ENCODE measurements at places on chromosomes 3 and 15. TPM values are rescaled to one million over a fixed set of nuclear protein-coding genes. Genes with fewer than 3 reads are reported as not detected.

GRCh38 chr15:48191574-48192225 lies at the start of gene CTXN2:
CTXN2 (plus strand) TSS chr15:48191665; CDS start chr15:48201301, 9,636 bp downstream.
- no peak for DNase-seq

The KBTBD8 gene
- 4.3 TPM for total RNA-seq

GRCh38 chr3:23438657-23439056 lies 235.5 kb downstream of the UBE2E2 start:
- DNase-seq = no peak

GRCh38 chr3:38549486-38549885 lies 53.3 kb downstream of the EXOG start:
- DNase-seq = no peak

DNA sequence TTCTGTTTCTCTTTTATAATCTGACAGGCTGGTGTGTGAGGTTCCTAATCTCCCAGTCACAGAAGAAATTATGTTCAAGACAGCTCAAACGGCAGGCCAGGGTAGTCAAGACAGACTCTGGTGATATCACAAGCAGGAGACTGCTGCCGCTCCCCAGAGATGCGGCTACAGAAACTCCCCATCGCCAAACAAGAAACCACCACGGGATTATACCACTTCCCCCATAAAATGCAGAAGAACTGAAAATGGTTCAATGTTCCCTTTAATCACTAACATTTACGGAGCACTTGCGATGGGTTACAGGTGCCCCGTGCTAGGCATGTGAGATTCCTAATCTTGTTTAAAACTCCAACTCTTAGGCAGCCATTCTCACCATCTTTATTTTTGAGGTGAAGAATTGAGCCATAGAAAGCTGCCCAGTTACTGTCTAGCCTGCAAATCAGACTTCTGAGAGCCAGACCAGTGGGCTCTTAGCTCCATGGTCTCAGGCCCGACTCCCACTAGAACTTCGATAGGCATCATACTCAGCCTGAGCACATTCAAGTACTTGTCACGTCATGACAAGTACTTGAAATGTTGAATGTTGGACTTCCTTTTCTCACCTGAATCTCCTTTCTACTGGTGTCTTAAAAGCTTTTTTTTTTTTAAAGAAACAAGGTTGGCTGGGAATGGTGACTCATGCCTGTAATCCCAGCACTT lies 58.4 kb downstream of the TBC1D2B start:
- no peak for DNase-seq

- DNase-seq = no peak
Observed at GRCh38 chr15:90822204-90822955, 46.0 kb upstream of the FURIN start.

GRCh38 chr3:121529308-121529707 lies 16.5 kb downstream of the POLQ start:
- DNase-seq = no peak

The DCLK3 gene
- total RNA-seq = not detected

The CD200 gene
- total RNA-seq = 0.44 TPM

DNA sequence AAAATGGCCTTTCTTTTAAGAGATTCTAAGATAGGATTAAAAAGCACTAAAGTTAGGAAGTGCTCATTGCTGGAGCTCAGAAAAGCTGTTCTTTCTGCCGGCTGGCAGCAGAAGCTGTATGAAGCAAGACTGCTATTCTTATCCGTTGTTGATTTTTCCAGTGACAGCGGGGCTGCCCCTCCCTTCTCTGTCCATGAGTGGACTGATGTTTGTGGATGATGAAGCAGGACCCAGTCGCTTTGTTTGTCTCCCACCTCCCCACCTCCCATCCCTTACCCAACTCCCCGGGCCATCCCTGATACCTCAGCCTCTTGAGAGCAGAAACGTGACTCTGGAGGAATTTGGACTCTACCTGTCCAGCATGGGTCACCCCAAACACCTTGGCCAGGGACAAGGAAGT lies 10.3 kb upstream of the MUSTN1 start:
- DNase-seq = no peak

The LMAN1L gene
- total RNA-seq = not detected

The NPTN gene
- total RNA-seq = 71.0 TPM

The AP3S2 gene
- 39.5 TPM for total RNA-seq

The ACTC1 gene
- total RNA-seq = not detected

The GUCA1C gene
- total RNA-seq = not detected

The AQR gene
- total RNA-seq = 33.1 TPM

- no peak for DNase-seq
Observed at GRCh38 chr15:46622851-46623250, 988.0 kb downstream of the SQOR start.

- no peak for DNase-seq
Observed at GRCh38 chr3:28682121-28682520, 333.5 kb upstream of the AZI2 start.

GRCh38 chr3:183300996-183301562 lies 48.0 kb downstream of the B3GNT5 start:
- DNase-seq = no peak

DNA sequence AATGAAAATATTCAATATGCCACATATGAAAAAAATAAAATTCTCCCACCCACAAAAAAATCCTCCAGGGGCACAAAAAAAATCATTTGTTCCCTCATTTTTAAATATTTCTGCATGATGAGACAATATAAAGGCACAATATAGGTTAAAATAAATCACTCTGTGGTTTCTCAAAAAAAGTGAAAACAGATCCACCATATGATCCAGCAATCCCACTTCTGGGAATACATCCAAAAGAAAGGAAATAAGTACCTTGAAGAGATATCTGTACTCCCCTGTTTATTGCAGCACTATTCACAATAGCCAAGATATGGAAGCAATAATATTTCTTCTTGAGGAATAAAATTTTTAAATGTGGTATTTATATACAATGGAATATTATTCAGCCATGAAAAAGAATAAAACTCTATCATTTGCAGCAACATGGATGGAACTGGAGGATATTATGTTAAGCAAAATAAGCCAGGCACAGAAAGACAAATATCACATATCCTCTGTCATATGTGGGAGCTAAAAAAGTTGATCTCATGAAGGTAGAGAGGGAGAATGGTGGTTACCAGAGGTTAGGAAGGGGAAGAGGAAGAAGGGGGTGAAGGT lies 1.5 kb downstream of the ATP8B4 start:
- no peak for DNase-seq

The GCNT3 gene
- total RNA-seq = not detected

- DNase-seq = peak; percentile 31
Observed at GRCh38 chr3:150528354-150528797, 17.9 kb downstream of the SERP1 start.

The KNG1 gene
- not detected for total RNA-seq

GRCh38 chr3:50819882-50820281 lies 145.2 kb downstream of the DOCK3 start:
- DNase-seq = no peak

- peak; percentile 63 for DNase-seq
Observed at GRCh38 chr3:69420781-69421520, 35.1 kb upstream of the FRMD4B start.

GRCh38 chr3:32391643-32392535 lies at the start of gene CMTM7:
CMTM7 (plus strand) TSS chr3:32391853; CDS start chr3:32391907, 54 bp downstream.
- DNase-seq = peak; percentile 67

The IMPG2 gene
- 0.26 TPM for total RNA-seq

DNA sequence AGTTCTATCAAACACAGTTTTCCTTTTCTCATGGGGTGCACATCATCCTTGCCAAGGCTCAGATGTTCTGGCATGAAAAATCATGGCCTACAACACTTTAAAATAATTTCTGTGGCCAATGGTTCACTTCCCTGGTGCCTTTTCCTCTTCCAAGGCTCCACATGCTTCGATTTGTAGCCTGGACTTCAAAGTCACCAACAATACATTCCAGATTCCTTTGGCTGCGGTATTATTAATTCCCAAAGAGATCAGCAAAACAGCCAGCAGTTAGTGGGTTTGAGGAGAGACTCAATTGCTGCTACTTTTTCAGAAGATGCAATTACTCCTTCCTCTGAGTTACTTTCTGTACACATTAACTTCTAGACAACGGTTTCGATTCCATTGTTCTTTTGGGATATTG lies 80.3 kb upstream of the CCDC80 start:
- no peak for DNase-seq

DNA sequence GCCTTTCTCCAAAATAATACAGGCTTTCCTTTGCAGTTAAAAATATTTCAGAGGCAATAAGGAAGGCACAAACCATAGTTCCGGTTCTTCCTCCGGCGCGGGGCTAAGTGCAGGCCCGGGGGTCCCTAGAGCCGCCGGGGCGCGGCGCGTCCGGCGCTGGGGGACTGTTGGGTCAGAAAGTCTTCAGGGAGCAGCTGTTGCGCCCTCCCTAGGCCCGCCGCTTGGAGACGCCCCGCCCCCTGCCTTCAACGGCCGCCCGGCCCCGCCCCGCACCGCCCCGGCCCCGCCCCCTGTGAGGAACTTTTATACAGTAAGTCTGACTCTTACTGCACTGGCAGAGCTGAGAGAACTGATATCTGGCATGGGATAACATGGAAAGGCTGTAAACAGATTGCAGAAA lies 283.1 kb upstream of the ARL6 start:
- no peak for DNase-seq

- no peak for DNase-seq
Observed at GRCh38 chr15:38195191-38195901, 57.3 kb upstream of the SPRED1 start.

GRCh38 chr15:58521293-58521991 lies 89.7 kb downstream of the LIPC start:
- peak; percentile 35 for DNase-seq

DNA sequence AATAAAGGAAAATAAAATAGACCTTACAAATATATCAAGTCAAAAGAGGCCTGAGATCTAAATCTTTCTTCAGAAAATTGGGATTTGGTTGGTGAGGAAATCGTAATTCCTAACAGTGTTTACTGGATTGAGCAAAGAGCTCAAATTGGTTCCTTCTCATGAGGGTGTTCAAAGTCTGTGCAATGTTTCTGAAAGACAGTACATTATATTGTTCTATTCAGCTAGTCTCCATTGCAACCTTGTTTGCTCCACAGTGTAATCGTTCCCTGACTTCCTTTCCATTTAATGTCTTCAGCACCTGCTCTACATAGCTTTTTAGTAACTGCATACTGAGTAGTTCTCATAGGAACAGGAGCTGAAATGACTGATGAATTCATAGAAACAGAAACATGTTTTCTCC lies 326.8 kb downstream of the SUCLG2 start:
- no peak for DNase-seq

GRCh38 chr3:185912512-185912911 lies 25.3 kb downstream of the TRA2B start:
- no peak for DNase-seq

- DNase-seq = no peak
Observed at GRCh38 chr3:195809291-195809785, 2.4 kb downstream of the MUC4 start.

DNA sequence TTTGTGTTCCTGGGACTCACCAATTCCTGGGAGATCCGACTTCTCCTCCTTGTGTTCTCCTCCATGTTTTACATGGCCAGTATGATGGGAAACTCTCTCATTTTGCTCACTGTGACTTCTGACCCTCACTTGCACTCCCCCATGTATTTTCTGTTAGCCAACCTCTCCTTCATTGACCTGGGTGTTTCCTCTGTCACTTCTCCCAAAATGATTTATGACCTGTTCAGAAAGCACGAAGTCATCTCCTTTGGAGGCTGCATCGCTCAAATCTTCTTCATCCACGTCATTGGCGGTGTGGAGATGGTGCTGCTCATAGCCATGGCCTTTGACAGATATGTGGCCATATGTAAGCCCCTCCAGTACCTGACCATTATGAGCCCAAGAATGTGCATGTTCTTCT lies 16.8 kb downstream of the OR4F15 start:
- no peak for DNase-seq

DNA sequence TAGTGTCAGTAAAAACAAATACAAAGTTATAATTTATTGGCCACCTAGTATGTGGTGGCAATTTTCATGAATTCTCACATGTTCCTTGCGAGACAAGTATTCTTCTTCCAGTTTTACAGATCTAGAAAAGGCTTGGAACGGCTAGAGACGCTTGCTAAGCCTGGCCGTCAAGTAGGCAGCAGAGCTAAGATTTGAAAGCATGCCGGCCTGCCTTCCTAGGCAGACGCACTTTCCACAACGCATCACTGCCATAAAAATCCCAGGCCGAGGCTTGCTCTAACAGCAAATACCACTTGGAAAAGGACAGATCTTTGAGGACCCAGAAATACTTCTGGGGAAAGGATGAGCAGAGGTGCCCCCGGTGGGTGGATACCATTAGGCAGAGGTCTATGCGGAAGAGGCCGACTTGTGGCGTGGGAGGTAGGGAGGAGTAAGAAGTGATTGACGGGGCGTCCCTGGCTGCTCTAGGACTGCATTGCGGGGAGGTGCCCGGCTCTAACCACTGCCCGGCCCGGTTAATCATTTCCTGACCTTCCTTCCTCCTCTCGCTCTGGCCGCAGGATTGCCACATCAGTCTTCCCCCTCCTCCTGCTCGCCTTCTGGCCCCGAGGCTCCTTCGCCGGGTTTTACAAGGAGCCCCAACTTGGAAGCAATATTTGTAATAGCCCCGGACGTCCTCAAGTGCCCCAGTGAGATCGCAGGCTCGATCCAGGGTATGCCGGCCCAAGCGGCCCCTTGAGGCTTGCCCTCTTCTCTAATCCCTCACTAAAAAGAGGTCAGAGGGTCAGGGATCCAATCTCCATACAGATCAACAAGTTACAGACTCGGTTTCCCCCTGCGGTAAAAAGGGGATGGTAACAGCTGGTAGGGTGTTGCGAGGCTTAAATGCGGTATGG lies 1.3 kb upstream of the USP3 start:
- DNase-seq = peak; percentile 97

GRCh38 chr3:143267989-143268388 lies 148.4 kb downstream of the CHST2 start:
- DNase-seq = no peak

DNA sequence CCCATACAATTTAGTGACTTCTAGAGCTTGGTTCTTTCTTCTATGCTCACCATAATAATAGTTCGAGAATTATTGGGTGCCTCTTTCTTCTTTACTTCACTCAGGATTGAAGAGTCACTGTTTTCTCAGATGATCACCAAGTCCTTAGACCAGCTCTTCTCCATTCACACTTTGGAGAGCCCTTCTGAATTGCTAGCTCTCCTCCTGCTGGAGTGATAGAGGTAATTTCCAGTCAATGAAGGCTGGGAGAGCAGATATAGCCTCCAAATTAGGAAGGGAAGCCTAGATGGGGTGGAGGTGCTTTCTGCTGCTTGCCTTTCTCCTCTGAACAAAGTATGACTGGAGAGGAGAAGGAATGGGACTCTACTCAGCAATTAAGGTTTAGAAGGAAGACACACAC lies 10.7 kb upstream of the BBX start:
- DNase-seq = peak; percentile 13

DNA sequence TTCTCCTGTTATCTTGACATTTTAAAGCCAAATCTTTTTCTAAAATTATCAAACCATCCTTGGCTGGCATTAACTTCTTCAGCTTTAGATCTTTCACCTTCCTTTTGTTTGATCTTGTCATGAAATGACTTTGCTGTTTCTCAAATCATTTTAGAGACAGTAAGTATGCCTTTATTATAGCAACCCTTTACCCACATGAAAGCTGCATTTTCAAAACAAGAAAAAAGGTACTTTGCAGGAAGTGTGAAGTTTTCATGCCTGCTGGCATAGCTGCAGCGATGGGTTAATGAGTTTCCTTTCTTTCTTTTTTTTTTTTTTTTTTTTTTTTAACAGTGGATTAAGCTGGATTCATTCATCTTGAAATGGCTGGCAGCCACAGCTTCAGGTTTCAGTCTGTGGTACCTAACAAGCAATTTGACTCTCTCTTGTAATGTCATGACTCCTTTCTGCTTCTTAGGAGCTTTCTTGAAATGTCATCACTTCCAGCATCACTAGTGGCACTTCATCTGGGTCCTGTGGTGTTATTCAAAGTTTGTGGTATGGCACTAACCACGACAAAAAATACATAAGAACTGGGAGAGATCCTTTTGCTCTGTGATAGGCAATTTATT lies 18.8 kb downstream of the SLC25A26 start:
- no peak for DNase-seq

GRCh38 chr15:32721596-32721995 lies 3.8 kb downstream of the GREM1 start:
- no peak for DNase-seq

The WNT7A gene
- 0.47 TPM for total RNA-seq

Data from MCF 10A (cell line).